Dermis blood vessel endothelial cell (primary cell): ENCODE measurements at places on chromosomes 2 and 18. TPM values are rescaled to one million over a fixed set of nuclear protein-coding genes. Genes with fewer than 3 reads are reported as not detected.

PUM2 gene
- 48.0 and 81.2 TPM in 2 replicates for total RNA-seq

NEUROD1 gene
- total RNA-seq: not detected in 2 replicates

PLCD4 gene
- 1.7 and 4.7 TPM in 2 replicates for total RNA-seq

RGPD4 gene
- not detected in 2 replicates for total RNA-seq

RAPGEF4 gene
- 30.5 TPM in 2 replicates for total RNA-seq

RUFY4 gene
- not detected in 2 replicates for total RNA-seq

ASPRV1 gene
- 0.14 and 0.34 TPM in 2 replicates for total RNA-seq

SERPINB10 gene
- total RNA-seq: not detected in 2 replicates

NETO1 gene
- not detected in 2 replicates for total RNA-seq

DSG4 gene
- total RNA-seq: not detected in 2 replicates

FOSL2 gene
- 58.4 and 59.1 TPM in 2 replicates for total RNA-seq

MC4R gene
- not detected in 2 replicates for total RNA-seq

DSG3 gene
- total RNA-seq: not detected in 2 replicates

DLGAP1 gene
- total RNA-seq: 0.17 and 0.23 TPM in 2 replicates

HOXD10 gene
- 7.7 and 15.2 TPM in 2 replicates for total RNA-seq

DCDC2C gene
- under 0.01 and 0.09 TPM in 2 replicates for total RNA-seq

RTP5 gene
- not detected in 2 replicates for total RNA-seq

IL18R1 gene
- 0.65 and 1.4 TPM in 2 replicates for total RNA-seq

TSPYL6 gene
- total RNA-seq: not detected in 2 replicates

RAB6C gene
- under 0.01 TPM in 1 of 2 replicates, not detected in the other for total RNA-seq

KCNF1 gene
- total RNA-seq: 1.0 and 1.9 TPM in 2 replicates
